Smooth muscle cell of bladder (primary cell): ENCODE measurements at places on chromosomes 4 and X. TPM values are rescaled to one million over a fixed set of nuclear protein-coding genes. Genes with fewer than 3 reads are reported as not detected.

MSL3 gene
- 12.6 and 13.7 TPM in 2 replicates for total RNA-seq

PGRMC2 gene
- total RNA-seq, result 23.0 and 27.4 TPM in 2 replicates

ZNF718 gene
- total RNA-seq, result 1.7 and 3.6 TPM in 2 replicates

C1QTNF7 gene
- total RNA-seq, result 0.43 and 1.0 TPM in 2 replicates

IL2 gene
- not detected in 2 replicates for total RNA-seq

VCX3A gene
- total RNA-seq, result not detected in 2 replicates

HERC5 gene
- 0.57 and 2.0 TPM in 2 replicates for total RNA-seq

NAP1L2 gene
- total RNA-seq, result 0.85 and 1.1 TPM in 2 replicates

SCRG1 gene
- 0.85 and 3.8 TPM in 2 replicates for total RNA-seq

CLIC2 gene
- 3.7 and 3.9 TPM in 2 replicates for total RNA-seq

RNF175 gene
- total RNA-seq, result not detected in 2 replicates

PAGE1 gene
- total RNA-seq, result not detected in 2 replicates

ATP6AP2 gene
- total RNA-seq, result 147 and 196 TPM in 2 replicates

MAOB gene
- total RNA-seq, result 0.28 and 0.55 TPM in 2 replicates

LEF1 gene
- total RNA-seq, result 0.14 TPM in 1 of 2 replicates, not detected in the other
